AG20443 (cell line): ENCODE measurements at places on chromosomes 5 and 9.

- DNase-seq = peak; percentile 41
These were observed 89.6 kb downstream of the EFNA5 start for GRCh38 chr5:107580889-107581820.

DNA sequence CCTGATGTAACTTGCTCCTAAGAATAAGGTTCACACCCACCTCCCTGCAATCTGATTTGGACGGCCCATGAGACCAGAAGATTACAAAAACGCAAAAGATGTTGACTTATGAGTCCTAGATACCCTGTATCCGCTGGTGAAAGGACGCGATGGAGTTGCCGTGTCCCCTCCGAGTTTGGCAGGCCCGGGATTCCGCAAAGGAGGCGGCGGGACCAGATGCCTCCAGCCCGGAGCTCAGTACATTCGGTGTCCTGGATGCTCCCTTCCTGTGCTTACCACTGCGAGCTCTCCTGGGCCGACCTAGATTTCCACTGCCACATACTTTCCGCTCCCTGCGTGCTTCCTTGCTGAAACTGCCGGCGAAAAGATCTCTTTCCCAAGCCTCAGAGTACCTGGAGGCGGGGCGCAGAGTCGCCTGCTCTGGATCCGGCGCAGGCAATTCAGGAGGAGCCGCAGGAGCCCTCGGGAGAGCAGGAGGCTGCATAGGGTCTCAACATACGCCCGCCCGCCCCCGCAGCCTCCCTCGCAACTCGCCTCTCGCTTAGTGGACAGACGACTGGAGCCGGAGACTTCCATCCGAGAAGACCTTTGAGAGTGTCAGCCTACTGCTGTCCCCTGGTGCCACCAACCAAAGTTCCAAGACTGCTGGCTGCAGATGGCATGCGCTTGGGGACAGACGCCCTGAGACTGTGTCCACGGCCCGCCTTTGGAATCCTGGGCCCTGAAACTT is 39.8 kb downstream of the ANXA2R start:
- DNase-seq = no peak

DNA sequence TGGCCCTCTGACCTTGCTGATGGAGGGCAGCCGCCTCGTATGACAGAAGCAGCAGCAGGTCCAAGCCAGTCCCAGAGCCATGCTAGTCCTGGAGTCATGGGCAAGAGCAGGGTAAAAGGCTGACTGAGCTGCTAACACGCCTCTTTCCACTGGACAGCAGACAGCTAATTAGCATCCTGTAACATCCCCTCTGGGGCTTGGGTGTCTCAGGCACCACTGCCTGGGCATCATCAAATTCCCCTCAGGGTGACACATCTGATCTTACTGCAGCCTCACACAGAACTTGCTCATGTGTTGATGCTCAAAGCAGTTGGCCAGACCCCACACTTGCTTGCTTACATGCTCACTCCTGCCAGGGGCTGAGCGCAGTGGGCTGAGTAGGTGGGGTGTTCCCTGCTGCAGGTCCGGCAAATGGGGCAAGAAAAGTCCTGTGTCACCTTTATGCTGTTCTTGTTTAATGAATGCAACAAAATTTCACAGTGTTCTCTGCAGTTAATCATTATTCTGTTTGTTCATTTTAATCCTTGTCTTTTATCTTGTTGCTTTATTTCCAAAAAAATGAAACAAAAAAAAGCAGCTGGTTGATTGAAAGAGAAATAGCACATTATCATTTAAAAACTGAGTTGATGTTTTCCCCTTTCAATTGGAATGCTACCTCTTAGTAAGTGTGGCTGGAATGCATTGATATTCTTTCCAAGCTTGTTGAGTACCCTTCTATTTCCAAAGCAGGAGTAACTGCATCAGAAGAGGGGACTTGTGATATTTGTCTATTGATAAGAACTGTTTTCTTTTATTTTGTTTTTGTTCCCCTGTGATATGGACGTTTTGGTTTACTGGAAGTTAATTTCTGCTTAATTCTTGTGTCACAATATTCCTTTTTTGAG is 254.1 kb downstream of the CDH18 start:
- no peak for DNase-seq

- DNase-seq = peak; percentile 86
These were observed 4.4 kb upstream of the MLANA start for GRCh38 chr9:5886114-5886939.

DNA sequence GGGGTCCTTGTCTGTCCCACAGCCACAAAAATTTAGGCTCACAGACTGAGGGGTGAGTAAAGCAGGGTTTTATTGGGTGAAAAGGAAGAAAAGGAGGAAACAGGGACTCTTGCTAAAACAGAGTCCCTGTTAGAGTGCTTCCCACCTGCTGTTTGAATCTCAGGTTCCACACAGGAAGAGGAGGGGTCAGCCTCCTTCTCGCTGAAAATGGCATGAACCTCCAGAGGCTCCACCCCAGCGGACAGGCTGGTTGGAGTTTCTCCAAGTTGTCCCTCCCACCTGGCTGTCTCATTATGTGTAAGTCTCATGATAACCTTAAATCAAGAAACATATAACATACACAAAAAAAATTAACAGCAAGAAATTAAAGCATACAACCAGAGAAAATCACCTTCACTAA is 28.3 kb upstream of the UHRF2 start:
- no peak for DNase-seq

- DNase-seq = no peak
These were observed 8.8 kb upstream of the TGFBI start for GRCh38 chr5:136020001-136020382.

- DNase-seq = no peak
These were observed 102.8 kb downstream of the TAF11L14 start for GRCh38 chr5:17737092-17737491.

GRCh38 chr5:166267907-166268306 is 2023.5 kb upstream of the WWC1 start:
- no peak for DNase-seq
